ENCODE measurements at places on chromosomes 13 and 19.

GRCh38 chr13:43128504-43128961 lies 105.1 kb downstream of the DNAJC15 start:
- DNase-seq, result no peak

DNA sequence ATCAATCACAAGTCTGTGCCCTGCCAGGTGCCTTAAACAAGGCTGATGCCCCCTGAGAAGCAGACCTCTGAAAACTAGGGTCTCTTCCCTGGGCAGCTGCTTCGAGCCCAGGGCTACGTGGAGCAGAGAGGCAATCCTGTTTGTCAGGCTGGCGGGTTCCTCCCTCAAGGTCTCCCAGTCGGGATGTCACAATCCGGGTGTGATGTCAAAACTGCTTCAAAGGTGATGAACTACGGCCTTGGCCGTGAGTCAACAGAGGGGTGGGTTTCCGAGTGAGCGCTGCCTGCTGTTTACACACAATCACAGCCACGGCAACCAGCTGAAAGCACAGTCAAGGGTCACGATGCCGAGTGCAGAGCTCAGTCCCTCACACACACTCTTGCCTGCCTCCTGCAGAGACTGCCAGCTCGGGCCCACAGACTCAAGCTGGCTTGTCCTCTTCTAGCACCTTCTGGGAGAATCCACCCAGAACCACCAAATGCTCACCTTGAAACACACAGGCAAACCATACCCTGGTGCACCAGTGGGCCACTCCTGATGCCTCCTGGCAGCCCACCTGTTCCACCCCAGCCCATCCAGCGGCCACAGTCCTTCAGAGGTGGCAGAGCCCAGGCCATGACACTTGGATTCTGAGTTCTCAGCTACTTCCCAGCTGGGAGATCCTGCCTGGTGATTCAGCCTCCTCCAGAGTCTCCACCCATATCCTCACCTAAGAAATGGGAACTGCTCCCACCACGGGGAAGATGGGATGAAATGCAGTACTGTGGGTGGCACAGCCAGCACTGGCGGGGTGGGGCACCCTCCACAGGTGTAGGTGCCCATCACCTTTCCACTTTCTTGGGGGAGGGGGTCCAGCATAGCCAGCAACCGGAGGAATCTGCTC lies 6.8 kb downstream of the ELL start:
- DNase-seq, result peak; percentile 38

- no peak for DNase-seq
Measured at GRCh38 chr13:103663996-103664395, 597.8 kb upstream of the SLC10A2 start.

DNA sequence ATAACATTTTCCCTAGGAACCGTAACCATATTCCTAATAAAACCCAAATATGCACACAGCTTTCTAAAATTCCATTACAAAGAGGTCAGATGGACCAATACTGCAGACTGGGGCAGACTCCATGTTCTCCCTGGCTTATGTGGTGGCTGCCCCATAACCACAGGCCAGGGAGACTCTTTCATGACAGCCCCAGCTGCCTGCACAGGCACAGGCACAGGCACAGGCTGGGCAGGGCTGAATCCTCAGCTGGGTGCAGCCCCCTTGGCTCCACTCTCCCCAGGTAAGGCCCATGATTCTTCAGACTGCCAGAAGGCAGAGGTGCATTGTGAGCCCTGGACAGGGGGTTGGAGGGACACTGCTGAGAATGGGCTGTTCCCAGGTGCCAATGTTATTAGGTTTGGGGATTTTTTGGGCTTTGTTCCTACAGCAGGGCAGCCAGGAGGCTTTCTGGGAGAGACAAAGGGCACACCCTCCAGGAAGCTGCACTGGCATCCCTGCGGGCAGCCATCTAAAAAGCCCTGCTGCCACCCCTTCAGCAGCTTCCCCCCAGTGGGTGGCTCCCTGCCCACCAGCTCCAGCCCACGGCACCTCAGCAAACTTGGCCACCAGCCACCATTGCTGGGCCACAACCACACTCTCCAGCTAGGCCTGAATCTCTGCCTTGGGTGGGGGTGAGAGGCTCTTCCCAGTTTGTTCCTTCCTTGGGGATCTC lies 20.0 kb downstream of the DOCK9 start:
- DNase-seq, result no peak

- DNase-seq, result peak; percentile 38
Measured at GRCh38 chr19:10961073-10961860, 437 bp downstream of the SMARCA4 start.

DNA sequence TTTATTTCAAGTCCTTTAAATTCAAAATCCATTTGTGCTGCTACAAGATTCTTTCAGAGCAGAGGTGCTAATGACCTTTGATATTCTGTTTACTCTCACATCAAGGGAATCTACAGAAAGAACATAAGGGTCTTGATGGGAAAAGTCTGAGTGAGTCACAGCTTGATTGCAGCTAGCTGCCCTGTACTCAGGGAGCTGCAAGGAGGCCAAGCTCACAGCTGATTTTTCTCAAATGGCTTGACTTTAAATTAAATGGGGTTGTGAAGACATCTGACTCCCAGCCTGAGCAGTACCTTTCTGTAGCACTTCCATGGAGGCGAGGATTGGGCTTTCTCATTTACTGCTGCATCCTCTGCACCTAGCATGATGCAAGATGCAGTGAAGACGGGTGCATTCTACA lies 62.5 kb downstream of the RAP2A start:
- DNase-seq, result no peak

GRCh38 chr19:53537121-53537520 lies 824 bp upstream of the ZNF331 start:
- DNase-seq, result peak; percentile 31

- DNase-seq, result no peak
Measured at GRCh38 chr19:32497391-32497790, 83.6 kb upstream of the PDCD5 start.

DNA sequence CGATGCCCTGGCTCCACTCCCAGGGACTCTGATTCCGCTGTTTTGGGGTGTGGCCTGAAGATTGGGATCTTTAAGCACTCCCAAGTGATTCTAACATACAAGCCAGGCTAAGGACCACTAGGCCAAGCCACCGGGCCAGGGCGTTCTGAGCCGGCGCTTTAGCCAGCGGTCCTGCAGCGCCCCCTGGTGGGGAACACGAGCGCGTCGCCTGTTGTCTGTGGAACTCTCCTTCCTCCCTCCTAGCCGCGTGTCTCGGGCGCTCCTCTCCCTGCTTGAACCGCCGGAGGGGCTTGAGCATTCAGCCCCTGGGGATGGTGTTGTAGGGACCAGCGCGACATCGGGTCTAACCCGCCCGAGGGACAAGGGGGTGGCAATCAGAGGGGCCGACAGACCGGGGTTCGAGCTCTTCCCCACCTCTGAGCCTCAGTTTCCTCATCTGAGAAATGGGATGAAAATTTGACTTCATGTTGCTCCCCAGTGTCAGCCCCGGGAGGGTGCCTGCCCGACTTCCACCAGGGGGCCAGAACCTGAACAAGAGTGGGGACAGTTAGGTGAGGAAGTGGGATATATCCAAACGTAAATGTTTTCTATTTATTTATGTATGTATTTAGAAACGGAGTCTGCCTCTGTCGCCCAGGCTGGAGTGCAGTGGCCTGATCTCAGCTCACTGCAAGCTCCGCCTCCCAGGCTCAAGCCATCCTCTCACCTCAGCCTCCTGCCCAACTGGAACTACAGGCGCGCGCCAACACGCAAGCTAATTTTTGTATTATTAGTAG lies 18.0 kb upstream of the PNMA8B start:
- peak; percentile 77 for DNase-seq

DNA sequence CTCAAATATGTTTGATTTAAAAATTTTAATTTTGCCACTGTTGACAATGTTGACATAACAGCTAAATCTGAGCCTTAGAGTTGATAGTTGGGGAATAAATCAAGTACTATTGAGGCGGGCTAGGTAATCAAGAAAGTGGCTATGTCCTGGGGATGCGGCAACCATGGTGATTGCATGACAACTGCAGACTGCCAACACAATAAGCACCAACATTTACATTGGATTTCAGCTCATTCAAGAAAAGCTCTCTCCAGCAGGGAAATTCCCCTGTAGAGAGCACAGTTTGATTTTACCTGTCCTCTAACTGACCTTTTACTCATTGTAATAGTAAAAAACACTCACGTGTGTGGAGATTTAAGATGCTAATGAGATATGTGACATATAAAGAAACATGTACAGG lies 63.1 kb downstream of the ZNF100 start:
- no peak for DNase-seq

DNA sequence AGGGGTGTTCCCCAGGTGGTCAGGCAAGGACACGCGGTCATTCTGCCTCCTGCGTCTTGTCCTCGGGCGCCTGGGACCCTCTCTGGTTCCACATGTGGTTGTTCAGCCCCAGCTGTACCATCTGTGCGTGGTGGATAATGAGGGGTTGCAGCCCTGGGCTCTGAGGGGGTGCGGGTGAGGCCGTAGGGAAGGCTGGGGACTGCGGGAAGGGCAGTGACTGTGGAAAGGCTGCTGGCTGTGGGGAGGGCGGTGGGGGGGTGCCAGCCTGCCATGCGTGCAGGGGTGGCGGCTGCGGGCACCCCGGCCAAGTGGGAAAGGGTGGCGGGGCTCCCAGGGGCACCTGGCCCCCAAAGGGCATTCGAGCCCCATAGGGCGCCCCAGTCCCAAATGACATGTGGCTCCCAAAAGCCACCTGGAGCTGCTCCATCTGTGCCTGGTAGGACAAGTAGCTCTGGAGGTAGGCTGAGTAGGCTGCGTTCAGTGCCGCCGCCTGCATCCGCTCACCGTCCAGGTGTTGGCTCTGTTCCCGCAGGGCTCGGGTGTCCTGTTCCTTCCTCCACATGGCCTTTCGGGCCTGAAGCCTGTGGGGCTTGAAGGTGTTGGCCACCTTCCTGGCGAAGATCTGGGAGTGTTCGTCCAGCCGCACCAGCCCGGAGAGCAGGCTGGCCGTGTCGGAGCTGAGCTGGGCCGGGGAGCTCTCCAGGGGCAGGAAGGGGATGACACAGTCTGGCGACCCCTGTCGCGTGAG lies 15.1 kb downstream of the TICAM1 start:
- DNase-seq, result no peak

GRCh38 chr19:3056417-3057088 lies 5.7 kb downstream of the TLE5 start:
- DNase-seq, result no peak

DNA sequence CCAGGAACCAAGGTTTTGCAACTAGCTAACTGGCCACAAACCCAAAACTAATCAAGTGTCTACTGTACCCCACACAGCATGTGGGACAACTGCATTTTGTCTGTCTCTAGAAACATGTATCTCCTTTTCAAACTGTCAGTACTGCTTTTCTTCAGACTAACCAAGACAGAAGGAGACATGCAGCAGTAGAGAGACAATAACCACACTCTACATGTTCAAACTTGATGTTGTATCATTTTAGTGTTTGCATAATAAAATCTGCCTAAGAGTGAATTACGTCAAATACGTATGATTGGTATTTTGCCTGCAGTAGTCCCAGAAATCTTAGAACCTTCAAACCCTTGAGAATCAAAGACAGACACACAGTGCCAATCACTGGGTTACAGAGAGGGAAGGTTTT lies 22.0 kb upstream of the FREM2 start:
- DNase-seq, result no peak

- no peak for DNase-seq
Measured at GRCh38 chr13:102089177-102089576, 312.7 kb downstream of the FGF14 start.

GRCh38 chr13:113815151-113816058 lies 48.5 kb downstream of the GAS6 start:
- DNase-seq, result peak; percentile 68

GRCh38 chr19:12995596-12996405 lies 526 bp downstream of the NFIX start:
- DNase-seq, result no peak

DNA sequence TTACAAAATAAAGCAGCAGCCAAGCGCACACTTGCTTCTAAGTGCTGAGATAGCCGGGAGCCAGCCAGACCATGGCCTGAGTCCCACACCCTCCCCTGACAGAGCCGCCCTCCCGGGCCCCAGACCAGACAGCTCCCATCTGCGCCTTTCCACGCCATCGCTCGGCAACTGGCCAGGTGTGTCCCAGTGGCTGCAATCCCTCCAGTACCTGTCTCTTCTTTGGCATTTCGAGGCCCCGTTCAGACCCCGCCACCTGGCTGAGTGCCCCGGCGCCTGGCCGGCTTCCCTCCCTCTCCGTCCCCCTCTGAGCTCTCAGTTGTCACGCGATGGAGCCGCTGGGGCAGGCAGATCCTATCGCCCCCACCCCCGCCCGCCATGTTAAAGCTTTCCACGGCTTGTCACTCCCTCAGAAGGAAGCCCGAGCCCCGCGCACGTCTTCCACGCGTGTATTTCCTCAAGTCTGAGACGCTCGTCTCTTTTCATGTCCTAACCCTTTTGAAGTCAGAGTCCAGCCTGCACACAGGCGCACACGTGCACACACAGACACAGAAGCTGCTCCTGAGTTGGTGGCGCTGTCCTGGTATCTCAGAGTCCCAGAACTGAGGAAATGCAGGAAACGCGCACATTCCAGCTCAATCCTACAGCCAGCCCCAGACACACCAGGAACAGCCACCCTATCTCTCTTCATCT lies 7.9 kb downstream of the MLLT1 start:
- no peak for DNase-seq

- DNase-seq, result no peak
Measured at GRCh38 chr13:39364947-39365468, 238.0 kb downstream of the LHFPL6 start.

DNA sequence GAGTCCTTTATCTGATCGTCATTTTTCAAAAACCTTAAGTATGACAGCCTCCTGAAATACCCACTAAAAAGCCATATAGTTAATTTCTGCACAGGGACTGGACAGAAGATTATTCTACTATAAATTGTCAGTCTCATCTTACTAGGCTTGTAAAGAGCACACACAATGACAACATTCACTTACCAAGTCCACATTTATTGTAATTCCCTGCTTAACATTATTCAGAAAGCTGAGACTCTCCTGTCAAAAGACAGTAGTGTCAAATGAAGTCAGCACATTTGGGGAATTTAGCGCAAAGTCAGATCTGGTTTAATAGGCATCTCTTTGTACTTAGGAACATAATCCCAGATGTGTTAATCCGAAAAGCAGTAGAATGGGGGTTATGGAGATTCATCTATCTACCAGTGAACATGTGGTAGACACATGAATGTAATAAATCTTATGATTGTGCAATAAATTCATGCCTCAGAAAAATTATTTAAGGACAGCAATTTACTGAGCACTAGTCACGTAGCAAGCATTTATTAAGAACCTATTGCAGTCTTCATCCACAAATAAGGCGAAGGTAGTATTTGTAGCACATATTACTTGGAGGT lies 224.6 kb upstream of the GPC6 start:
- DNase-seq, result no peak

DNA sequence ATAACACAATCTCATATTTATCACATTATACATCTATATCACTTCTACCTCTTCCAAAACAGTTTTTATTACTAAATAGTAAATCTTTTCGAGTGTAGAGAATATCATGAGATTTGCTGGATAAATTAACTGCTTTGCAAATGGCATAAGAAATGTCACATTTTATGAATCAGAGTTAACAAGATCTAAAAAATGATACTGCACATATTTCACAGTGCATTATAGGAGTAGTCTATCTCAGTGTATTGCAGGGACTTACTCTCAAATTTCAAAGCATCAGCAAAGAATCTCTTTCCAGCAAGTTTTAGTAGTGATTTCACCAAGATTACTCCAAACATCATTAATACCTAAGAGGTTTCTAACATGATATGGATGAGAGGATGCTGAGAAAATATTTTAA lies 687.1 kb upstream of the SLITRK1 start:
- DNase-seq, result no peak

- no peak for DNase-seq
Measured at GRCh38 chr19:33388231-33388724, 14.8 kb downstream of the CEBPG start.
